ENCODE measurements at places on chromosomes 7 and 10.

DNA sequence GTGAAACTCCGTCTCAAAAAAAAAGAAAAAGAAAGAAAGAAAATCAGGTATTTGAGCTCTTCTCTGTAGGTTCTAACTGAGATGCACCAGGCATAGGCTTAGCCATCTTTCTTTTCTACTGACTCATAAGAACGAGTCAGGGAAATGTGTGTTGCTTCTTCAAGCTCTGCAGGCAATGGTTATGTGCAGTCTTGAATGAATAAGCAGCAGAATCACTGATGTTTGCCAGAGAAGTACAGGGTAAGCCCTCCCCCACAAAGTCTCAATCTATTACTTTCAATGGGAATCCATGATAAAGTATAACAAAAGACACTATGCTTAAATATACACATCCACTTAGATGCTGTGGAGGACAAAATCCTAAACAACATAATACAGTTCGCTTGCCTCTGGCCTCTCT lies 239.2 kb downstream of the PARD3 start:
- no peak for DNase-seq

DNA sequence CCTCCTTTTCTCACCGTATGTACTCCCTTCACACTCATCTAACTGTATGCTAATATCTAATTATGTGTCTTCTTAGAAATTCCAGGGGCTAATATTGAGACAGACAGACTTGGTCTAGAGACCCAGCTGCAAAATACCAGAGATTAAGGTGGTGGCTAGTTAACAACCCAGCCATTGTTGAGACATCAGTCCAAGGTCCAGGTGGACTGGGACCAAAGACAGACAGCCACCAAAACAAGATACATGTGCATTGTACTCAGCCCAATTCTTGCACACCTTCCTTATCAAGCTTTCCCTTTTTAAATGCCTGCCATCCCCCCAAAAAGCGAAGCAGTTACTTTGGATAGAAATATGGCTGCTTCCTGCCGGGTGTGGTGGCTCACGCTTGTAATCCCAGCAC lies 43.3 kb upstream of the LRRN3 start:
- no peak for DNase-seq

DNA sequence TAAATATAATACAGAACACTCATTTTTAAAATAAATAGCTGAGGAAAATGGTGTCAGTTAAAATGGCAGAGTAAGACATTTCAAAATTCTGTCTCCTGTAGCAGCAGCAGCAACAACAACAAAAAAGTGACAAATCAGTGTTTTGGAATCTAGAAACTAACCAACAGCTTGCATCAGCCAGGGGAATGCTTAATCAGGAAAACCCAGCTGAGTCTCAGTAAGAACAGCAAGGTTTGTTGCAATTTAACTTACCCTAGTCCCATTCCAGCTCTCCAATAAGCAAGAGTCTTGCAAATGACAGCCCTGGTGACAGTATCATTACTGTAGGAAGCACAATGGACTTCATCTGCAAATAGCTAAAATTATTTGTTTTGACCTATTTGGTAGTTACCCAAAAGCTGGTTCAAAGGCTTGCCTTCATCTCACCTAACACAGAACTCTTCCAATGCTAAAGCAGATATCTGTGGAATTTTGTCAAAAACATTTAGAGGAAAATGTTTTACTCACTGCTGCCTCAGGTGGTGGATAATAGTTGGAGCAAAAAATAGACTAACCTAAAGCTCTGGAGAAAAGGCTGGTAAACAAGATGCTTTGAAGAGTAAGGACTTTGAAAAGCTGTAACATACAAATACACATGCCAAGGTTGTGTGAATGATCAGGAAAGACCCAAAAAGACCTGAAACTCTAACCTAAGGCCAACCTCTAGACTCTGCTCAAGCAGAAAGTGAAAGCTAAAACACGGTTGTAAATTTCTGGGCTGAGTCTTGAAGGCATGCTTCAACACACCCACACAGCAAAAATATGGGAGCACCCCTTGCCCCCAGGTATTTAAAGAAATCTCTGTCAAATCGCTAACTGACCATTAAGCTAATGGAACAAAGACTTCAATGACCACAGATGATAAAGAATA lies 9.9 kb upstream of the ARHGAP22 start:
- DNase-seq = no peak

- no peak for DNase-seq
These were observed 238.7 kb upstream of the TCF7L2 start for GRCh38 chr10:112711366-112711765.

DNA sequence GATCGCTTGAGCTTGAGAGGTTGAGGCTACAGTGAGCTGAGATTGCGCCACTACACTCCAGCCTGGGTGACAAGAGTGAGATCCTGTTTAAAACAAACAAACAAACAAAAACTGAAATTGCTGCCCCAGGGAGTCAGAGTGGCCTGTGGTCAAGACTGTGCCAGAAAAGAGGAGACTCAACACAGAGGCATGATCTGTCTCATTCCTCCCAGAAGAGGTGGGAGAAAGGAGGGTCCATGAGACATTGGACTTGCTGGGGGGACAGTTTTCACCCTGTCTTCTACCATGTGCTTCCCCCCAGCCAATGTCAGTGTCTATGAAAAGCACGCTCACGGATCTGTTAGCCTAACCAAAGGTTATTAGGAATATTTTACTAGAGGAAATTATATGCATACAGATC lies 3.2 kb downstream of the ZNF853 start:
- DNase-seq = no peak

GRCh38 chr7:81158189-81158588 lies 239.3 kb upstream of the SEMA3C start:
- DNase-seq = no peak

DNA sequence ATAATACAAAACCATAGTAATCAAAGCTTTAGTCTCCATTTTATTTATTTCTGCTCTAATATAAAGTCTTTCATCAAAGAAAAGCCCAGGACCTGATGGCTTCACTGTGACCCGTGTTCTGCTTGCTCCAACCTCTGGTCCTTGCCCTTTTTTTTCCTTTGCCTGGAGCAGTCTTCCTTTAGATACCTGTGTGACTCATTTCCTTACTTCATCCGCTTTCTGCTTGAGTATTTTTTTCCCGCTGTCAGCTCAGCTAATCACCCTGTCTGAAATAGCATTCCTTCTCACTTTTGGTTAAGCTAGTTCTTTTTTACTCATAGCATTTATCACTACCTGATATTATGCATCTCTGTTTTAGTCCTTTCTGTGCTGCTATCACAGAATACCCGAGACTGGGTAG lies 194.8 kb downstream of the ABCA13 start:
- no peak for DNase-seq
